ENCODE measurements at places on chromosomes 2 and 18.

GRCh38 chr2:127187081-127187775 lies 32.9 kb downstream of the CYP27C1 start:
- no peak for DNase-seq

GRCh38 chr2:161825429-161825828 lies 201.2 kb downstream of the SLC4A10 start:
- no peak for DNase-seq

DNA sequence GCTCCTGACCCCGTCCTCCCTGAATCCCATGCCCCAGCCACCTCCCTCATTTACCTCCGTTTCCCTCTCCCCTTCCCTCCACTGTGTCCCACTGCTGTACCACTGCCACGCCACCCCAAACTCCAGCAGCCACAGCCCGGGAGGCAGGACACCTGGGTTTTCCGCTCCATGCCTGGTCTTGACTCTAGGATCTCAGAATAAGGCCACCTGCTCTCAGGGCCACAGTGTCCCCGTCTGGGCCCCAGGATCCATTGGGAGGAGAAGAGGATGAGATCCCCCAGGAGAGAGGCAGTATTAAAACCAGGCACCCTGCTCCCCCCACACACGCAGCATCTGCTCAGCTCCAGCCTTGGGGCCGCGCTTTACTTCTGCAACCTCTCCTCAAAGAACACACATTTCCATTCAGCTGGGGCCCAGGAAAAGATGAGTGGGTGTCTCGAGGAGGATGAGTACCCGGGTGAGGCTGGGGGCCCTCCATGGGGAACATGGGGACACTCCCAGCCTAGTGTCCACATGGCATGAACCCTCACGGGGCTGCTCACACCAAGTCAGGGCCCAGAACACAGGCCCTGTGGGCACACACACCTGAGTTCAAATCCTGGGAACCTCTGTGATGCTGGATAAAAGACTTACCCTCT lies 32.8 kb upstream of the TNS1 start:
- DNase-seq: no peak

DNA sequence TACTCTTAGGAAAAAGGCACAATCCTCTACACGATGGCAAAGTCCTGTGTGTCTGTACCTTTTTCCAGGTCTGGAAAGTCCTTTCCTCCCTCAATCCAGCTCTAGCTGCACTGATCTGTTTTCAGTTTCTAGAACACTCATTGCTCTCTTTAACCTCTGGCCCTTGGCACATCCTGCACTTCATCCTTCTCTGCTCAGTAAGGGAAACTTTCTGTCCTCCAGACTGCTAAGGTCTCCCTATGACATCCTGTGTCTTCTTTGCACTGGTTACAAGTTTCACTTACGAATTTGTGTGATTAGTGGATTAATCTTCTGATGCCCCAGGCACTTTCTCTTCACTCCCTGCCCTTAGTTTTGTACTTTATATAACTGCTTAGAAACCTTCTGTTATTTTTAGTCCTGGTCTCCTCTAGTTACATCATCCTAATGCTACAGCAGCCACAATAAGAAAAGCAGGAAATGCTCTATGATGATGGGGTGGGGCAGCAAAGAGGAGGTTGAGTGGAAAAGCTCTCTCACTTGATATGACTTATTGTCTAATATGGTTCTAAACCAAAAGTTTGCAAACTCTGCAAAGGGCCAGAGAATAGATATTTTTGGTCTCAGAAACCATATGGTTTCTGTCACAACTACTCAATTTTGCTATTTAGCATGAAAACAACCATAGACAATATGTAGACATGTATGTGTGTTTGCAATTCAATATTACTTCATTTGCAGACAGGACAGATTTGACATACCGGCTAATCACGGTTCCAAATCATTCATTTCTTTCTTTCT lies 568.2 kb downstream of the THSD7B start:
- peak; percentile 21 for DNase-seq

- no peak for DNase-seq
These were observed 296.6 kb downstream of the LRRTM1 start for GRCh38 chr2:80007777-80008503.

DNA sequence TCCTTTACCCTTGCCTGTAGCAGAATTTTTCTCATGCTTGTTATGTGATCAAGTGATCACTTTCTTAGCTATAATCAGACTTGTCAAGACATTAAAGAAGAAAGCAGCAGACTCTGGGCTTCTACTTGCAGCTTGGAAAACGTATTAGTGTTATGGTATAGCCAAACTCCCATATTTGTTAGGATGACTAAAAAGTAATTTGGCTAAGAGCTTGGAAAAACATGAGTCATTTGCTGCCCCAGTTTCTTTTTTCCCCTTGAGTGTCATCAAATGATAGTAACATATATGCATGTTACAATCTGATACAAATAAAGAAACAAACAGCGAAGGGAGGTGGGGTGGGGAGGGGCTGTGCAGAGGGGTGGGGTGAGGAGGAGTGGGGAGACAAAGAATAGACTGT lies 155.5 kb downstream of the IKZF2 start:
- no peak for DNase-seq
